ENCODE measurements at places on chromosomes 7 and 10.

GRCh38 chr7:137110091-137110509 is 233.4 kb downstream of the PTN start:
- DNase-seq, result no peak

GRCh38 chr7:136956232-136956631 is 87.8 kb downstream of the CHRM2 start:
- DNase-seq, result no peak

DNA sequence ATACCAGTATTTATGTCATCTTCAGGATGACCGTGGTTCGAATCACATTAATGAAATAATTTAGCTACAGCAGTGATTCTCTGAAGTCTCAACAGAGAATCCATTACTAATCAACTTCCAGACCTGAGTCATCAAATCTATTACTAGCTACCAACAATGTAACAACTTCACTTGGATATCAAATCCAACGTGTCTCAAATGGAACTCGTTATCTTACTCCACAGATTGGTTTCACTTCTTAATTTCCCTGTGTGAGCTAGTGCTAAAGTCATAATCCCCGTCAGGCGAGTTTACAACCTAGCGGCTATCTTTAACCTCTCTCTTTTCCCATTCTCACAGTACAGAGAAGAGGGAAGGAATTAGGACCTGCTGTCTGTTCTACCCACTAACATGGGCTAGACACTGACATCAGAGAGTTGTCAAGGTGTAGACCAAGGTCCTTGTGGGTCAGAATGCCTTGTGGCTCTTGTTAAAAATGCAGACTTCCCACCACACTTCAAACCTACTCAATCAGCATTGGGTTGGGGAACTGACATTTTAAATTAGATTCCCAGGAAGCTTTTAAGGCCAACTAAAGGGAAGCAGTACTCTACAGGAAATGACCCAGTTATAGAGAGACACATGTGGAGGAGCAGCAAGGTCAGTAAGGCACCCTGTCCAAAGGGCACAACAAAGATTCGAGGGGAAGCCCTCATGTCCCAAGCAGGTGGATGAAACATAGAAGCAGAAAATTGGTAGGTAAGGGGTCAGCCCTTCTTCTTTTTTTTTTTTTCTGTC is 57.3 kb upstream of the GSAP start:
- no peak for DNase-seq

DNA sequence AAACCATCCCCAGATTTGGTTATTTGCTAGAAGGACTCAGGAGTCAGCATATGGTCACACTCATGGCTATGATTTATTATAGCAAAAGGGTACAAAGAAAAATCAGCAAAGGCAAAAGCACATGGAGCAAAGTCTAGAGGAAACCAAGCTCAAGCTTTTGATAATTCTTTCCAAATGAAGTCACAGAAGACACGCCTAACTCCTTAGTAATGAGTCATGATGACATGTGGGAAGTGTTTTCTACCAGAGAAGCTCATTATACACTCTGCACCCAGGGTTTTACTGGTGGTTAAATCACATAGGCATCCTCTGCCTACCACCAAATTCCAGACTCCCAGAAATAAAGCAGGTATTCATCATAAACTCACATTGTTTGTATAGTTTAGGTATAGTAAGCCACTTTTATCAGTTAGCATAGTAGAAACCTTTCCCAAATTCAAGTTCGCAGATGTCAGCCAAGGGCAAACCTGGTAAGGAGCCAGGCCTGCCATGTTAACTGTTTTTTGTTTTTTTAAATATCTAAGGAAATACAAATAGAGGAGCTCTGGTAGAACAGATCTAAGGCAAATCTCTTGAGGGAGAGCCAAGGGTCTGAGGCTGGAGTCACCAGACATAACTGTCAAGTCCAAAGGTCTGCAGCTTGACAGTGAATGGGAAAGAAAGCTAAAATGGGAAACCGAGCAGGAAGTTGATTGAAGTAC is 15.4 kb upstream of the HIBADH start:
- no peak for DNase-seq

DNA sequence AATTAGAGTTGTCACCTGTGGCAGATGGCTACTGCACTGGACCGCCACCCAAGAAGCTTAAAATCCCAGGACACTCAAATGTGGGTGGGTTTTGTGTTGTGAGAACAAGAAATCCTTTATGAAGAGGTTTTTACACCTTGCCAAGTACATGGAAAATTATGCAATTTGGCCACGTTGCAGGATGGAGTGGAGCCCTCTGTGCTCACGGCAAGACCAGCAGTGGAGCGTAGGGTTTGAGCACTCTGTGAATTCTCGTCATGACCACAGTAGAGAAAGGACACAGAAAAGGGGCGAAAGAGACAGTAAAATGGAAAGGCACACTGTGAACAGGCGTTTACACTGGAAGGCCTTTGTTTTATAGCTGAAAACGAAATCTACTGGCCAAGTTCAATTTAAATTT is 222.6 kb downstream of the ADARB2 start:
- DNase-seq, result no peak

DNA sequence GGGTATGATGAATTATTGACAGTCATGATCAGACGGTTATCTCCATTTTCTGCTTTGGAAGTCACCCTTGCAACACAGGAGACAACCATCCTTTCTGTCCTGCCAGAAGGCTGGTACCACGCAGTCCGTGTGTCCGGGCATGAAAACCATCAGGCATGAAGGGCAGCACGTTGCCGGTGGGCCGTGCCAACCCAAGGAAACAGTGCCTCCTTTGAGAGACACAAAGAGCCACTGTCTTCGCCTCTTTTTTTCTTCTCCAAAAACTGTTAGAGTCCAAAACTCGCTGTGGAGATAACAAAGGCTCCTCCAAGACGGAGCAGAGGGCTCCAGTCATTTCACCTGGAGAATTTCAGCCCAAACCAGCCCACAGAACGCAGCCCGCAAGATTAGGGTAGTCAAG is 60.4 kb upstream of the ARHGAP21 start:
- DNase-seq, result no peak

- no peak for DNase-seq
These were observed 22.9 kb downstream of the STRIP2 start for GRCh38 chr7:129457101-129457500.
